Activated gamma-delta T cell treated with anti-CD3 and anti-CD28 coated beads, Interleukin-2, amount 50 U/mL, for 16 hours (primary cell): ENCODE measurements at places on chromosomes 7 and 10.

DNA sequence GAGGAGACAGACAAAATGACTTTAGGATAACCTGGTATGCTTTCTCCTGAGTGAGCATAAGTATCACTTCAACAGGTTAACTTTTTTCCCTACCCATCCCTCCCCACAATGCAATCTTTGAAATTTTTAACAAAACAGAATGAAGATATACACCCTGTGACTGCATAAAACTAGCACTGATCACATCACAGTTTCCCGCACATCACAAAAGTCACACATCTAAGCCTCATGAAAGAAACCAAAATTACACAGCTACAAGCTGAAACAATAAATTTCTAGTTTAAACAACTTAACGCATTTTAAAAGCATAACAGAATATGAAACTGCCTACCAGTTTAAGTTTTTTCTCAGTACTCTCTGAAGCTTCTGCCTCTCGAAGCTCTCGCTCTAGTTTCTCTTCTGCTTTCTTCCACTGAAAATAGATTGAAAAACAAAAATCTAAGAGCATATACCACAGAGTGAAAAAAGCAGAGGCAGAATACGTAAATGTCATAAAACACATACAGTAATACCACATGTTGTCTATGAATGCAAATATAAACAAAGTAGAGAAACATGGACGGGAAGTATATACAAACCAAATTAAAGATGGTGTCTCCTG, 18.1 kb downstream of the NOC3L start:
- DNase-seq = no peak

DNA sequence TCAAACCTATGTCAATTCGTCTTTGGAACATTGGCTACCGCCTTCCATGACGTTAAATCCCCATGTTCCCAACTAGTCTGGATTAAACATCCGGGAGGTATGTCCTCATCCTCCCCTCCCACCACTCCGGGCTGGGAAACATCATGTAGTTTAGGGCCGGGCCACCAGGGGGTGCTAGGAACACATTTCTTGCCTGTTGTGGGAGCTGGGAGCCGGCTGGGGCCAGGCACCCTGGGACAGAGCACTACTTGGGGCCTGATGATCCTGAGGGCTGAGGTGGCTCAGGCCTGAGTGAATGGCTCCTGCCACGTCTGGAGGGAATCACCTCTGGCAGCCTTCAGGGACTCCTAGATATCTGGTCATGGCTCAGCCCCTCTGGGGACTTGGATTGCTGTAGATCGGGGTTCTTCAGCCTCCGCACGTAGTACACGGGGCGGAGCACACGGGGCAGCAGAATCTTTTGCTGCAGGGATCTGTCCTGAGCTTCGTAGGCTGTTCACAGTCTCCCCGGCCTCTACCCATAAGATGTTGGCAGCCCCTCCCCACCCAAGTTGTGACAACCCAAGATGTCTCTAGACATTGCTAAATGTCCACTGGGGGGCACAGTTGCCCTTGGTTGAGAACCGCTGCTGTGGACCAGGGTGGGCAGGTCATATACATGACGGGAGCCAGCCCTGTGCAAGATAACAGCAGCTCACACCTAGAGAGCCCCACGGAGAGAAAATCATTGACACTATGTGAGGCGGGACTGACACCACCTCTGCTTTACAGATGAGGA, 141.2 kb upstream of the ZNF716 start:
- DNase-seq = no peak

- DNase-seq = no peak
Observed at GRCh38 chr7:108585843-108586242, 16.2 kb downstream of the DNAJB9 start.

GRCh38 chr7:42981601-42982000, 49.4 kb downstream of the MRPL32 start:
- DNase-seq = no peak

DNA sequence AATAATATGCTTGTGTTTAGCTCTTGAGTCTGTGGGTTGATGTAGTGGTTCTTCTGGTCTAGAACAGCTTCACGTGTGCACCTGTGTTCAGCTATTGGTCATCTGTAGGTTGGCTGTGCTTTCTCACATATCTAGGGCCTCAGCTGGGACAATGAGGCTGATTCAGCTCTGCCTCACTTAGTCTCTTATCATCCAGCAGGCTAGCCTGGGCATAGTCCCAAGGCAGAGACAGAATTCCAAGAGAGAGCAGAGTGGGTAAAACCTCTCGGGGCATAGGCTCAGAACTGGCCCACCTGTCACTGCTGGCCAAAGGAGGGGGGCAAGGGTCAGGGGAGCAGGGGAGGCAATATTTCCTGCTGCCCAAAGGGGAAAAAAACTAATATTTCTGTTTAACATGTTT, 32.0 kb upstream of the MXI1 start:
- DNase-seq = no peak

- DNase-seq = no peak
Observed at GRCh38 chr10:125123476-125124114, 36.8 kb downstream of the CTBP2 start.

DNA sequence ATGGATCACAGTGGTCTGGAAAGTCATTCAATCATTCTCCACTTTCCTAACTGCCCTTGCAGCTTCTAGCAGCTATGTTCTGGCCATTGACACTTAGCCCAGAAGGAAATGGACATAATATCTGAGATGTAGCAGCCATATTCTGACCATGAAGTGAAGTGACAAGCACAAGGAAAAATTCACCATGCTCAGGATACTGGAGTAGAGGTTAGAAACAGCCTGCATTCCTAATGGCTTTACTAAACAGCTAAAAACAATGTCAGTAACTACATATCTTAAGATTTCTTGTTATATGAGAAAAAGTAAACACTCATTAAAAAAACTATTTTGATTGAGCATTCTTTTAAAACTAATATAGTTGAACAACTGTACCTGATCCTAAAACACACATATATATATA, 443.8 kb downstream of the MAGI2 start:
- DNase-seq = no peak

DNA sequence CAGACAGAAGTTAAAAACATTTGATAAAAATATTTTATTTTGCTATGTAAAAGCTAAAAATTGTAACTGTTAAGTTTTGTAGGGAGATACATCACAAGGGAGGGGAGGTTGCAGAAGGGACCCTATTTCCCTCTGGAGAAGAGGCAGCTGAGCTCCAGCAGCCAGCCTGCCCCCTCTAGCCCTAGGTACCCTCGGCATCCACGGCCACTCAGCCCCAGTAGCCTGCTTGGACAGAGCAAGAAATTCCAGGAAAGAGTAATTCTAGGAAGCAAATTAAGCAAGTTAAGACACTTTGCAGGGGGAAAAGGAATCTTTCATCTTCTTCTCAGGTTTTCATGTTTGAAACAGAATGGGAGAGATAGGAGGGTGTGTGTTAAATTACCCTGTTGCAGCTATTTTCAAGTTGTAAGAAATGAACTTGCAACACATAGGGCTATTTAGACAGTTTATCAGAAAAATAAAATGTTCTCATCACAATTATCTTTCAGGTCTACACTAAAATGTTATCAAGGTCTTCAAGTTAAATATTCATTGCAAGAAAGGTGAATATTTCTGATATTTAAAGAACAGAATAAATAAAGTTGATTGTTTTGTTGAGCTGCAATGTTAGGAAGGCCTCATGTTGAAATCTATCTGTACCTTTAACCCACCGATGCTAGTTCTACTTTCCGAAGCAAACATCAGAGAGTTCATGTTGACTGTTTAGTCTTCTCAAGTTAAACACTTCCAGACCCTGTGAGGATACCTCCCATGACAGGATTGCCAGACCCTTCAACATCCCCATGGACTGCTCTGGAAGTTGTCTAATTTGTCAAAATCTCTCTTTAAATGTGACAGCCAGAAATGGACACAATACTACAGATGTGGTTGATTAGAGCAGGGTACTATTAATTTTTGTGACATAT, 5.5 kb downstream of the SGCE start:
- no peak for DNase-seq

GRCh38 chr7:1137517-1138167, 22.4 kb downstream of the ZFAND2A start:
- no peak for DNase-seq

- DNase-seq = no peak
Observed at GRCh38 chr7:128453836-128454804, 1.6 kb upstream of the HILPDA start.
